ENCODE measurements at places on chromosomes 1 and 21. TPM values are rescaled to one million over a fixed set of nuclear protein-coding genes. Genes with fewer than 3 reads are reported as not detected.

GRCh38 chr1:15863156-15863901 lies 15.8 kb downstream of the SPEN start:
- DNase-seq = no peak

DNA sequence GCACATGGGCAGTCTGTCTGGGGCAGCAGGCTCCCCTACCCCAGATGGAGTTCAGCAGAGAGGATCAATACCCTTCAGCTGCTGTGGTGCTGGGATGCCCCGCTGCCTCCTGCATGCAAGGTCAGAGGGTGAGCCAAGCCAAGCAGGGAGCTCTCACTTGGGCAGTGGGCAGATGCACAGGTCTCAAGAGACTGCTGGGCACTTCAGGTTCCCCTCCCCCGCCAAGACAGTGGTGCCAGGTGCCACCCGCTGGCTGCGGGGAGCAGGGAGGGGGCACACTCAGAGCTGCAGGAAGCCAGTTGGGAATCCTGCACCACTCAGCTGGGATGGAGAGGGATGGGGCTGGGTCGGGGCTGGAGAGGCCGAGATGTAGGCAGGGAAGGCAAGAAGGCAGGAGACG lies 15.8 kb upstream of the EVA1B start:
- DNase-seq = no peak

The LCE6A gene
- not detected for total RNA-seq

GRCh38 chr1:10007169-10007568 lies 10.1 kb downstream of the RBP7 start:
- no peak for DNase-seq

DNA sequence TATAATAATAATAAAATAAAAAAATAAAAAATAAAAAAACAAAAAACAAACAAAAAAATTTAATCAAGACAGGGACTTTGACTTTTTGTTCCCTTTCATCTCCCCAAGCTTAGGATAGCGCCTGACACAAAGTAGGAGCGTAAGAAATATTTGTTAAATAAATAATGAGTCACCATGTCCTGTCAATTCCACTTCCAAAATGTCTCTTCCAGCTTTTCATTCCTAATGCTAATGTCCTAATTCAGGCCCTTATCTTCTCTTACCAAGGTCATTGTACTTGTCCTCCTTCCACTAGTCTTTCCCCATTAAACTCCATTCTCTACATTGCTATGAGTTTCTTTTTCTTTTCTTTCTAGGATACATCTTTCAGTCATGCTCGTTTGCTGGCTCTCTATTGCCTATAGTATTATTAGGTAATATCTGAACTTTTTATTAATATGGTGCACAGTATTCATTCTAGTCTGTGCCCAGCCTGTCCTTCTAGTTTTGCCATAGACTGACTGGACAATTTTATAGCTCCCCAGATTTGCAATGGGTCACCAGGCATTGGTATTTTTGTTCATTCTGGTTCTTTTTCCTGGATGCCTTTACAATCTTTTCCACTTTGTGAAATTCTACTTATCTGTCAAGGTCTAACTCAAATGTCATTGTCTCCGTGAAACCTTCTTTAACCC lies 11.4 kb downstream of the NEXN start:
- DNase-seq = no peak

GRCh38 chr1:57500136-57500830 lies 76.4 kb upstream of the DAB1 start:
- no peak for DNase-seq

The NEGR1 gene
- total RNA-seq = 85.5 TPM

DNA sequence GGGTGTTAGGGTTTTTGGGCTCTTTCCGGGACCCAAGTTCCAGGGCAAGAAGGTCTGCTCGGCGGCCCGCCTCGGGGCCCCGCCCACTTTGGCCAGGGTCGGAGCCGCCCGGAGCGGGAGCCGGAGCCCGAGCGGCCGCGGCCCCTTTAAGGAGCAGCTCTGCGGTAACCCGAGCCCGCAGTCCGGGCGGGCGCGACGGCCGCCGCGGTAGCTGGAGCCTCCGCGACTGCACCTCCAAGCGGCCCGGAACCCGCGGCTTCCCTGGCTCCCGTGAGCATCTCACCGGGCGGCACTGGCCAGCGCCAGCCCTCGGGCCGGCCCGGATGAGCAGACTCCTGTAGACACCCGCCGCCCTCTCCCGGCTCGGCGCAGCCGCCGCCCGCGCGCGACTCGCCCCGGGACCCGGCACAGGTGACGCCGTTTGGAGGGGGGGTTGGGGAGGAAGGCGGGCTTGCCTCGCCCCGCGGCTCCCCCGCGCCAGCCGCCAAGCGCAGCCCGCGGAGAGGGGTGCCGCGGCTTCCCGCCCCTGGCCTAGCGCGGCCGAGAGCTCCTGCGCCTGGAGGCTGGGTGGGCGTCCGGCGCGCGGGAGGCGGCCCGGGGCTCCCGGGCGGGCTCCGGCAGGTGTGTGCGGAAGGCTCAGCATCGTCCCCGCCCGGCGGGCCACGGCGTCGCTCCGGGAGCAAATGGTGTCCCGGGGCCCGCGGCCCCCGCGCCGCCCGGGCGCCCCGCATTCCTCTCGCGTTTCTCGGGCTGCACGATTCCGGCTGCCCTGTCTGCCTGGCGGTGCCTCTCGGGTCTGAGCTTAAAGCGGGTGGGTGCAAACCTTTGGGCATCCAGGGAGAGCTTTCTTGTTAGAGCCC lies at the start of gene TLCD4:
TSS of gene TLCD4 (plus strand) at position 149 of the 860 bp plus-strand sequence. CDS start 26,547 bp downstream, outside the sequence.
- peak; percentile 72 for DNase-seq

DNA sequence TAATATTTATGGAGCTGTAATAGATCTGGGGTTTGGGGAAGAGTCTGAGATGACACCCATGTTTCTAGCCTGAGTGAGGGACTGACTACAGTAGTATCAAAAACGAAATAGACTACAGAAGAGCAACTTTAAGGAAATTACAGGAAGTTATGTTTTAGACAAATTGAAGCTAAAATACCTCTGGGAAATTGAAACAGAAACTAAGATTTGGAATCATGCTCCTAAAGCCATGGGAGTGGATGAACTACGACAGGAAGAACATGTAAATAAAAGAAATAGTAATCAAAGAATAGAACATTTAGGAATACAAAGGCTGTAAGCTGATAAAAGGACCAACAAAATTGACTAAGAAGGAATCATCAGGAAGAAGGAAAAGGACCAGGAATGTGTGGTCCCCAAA lies 68.9 kb downstream of the KIAA0319L start:
- DNase-seq = no peak

The FHAD1 gene
- 3.1 TPM for total RNA-seq

The LRRIQ3 gene
- total RNA-seq = 0.49 TPM

The KCNC4 gene
- total RNA-seq = 15.6 TPM

The LCE3D gene
- not detected for total RNA-seq

DNA sequence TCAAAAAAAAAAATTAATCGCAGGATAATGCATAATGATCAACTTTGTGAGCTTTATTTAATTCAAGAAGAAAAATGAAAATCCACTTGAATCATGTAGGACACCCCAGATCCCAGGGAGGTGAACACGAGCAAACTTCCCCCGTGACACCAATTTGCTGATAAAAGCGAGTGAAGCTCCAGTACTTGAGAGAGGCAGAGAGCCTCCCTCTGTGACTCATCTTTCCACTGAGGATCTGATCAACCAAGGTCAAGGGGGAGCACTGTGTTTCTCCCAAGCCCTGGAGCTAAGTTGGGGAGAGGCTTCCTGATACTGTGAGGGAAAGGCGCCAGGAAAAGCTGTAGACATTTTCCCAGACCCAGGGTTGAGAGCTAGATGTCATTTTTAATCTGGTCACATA lies 160.9 kb downstream of the SLC44A5 start:
- DNase-seq = no peak

The CLIC6 gene
- 4.7 TPM for total RNA-seq

- no peak for DNase-seq
These were observed 34.2 kb downstream of the RAP1GAP start for GRCh38 chr1:21634806-21635535.

DNA sequence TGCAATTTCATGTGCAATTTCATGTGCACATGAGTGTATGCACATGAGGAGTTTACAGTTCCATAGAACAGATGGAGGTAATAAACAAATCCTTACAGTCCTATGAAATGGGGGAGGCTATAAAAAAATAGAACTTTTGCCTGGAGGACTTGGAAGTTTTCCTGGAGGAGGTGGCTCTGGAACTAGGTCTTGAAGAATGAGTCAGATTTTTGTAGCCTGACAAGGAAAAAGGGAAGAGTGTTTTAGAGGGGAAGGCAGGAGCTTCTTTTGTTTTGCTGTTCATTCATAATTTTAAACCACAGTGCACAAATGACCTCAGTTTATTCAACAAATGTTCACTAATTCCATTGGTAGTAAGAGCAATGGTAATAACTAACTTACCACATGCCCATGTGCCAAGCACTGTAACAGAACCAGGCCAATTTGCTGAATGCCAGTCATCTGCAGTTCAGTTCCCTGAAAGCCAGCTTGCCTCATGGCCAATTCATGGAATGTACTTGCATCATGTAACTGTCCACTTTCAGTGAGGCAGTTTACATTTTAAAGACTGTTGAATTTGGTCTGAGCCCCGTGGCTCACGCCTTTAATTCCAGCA lies 2.7 kb downstream of the DIO1 start:
- DNase-seq = no peak

DNA sequence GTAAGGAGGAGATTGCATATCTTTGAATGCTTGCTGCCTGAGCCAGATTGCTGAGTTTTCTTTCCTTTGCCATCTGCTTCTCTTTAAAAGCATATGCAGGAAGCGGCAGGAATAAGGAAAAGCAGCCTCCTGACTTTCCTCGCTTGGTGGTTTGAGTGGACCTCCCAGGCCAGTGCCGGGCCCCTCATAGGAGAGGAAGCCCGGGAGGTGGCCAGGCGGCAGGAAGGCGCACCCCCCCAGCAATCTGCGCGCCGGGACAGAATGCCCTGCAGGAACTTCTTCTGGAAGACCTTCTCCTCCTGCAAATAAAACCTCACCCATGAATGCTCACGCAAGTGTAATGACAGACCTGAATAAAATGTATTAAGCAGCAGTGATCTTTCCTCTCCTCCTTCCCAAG lies 1.5 kb downstream of the CORT start:
- no peak for DNase-seq

DNA sequence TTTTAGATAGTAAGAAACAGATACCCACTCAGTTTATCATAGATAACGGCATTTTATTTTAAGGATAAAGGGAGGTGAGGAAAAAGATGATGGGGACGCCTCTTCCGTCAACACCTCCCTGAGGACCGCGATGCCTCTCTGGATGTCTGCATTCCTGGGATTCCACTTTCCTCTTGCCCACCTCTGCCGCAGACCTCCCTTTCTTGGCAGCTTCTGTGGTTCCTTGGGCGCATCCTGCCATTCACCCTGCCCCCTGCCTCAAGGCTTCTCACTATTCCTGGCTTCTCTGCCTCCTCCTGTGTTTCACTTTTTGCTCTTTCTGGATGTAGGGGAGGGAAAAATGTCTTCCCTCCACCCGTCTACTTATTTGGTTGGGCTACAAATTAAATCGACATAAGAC lies 19.9 kb downstream of the HUNK start:
- no peak for DNase-seq

- DNase-seq = no peak
These were observed 109.1 kb downstream of the HHAT start for GRCh38 chr1:210437781-210438180.

The MSH4 gene
- total RNA-seq = 1.6 TPM

The NUF2 gene
- total RNA-seq = 0.49 TPM

- DNase-seq = no peak
These were observed 28.2 kb downstream of the CTNNBIP1 start for GRCh38 chr1:9881838-9882249.

DNA sequence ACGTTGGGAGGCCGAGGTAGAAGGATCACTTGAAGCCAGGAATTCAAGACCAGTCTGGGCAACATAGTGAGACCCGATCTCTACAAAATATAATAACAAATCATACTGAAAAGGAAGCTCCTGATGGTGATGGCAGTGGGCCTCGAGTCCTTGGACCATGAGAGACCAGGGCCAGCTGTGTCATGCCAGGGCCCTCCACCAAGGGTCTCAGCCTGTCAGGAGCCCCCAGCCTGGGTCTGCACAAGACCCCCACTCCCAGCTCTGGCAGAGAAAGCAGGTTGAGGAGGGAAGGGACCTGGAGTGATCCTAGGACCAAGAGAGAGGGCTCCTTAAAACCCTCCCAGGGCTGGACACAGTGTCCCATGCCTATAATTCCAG lies 6.7 kb upstream of the CTRC start:
- DNase-seq = no peak

- no peak for DNase-seq
These were observed 28.3 kb downstream of the DEGS1 start for GRCh38 chr1:224211206-224211962.

DNA sequence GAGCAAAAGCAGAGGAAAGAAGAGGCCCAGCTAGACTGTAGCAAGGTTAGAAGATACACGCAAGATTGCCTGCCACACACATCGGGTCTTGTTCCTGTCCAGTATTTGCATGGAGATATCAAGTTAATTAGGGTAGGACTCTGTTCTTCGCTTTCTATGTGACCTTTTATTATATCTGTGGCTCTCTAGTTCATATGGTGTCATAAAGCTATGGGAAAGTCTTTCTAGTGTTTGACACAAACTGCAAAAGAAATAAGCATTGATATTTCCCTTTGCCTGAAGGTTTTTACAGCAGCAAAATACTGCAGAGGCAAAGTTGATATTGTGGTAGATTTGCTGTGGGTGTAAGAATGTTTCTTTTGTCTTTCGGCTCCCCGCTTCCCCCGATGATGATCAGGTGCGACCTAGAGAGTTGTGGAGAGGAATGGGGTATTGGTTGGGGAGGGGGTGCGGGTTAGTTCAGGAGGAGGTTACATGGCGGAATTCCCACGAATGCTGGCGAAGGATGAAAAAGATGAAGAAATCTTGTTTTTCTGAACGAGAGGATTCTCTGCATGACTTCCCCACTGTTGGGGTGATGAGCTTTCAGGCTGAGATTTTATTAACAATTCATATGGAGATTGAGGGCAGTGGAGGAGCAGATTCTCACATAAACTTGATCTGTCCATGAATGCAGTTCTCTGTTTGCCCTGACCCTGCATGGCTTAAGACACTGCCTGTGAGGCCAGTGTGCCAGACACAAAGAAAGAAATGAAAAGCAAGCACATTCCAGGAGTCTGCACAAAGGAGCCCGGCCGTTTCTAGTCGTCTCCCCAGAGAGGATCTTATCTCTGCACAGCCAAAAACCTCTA lies 550.2 kb downstream of the USP25 start:
- peak; percentile 65 for DNase-seq

DNA sequence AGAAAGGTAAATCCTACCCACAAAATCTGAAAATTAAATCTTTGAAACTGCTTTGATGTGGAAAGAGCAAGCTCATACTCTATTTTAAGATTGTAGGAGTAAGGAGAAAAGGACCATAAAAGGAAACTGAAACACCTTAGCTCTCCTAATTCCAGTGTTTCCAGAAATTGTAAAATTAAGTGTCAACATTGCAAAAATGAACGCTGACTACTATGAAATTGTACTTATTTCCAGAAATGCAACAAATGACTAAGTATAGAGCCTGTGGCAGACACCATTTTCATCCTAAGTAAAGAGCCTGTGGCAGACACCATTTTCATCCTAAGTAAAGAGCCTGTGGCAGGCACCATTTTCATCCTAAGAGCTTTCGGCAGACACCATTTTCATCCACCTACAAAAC lies 6.9 kb upstream of the SIPA1L2 start:
- no peak for DNase-seq

GRCh38 chr1:3121401-3122210 lies 52.6 kb downstream of the PRDM16 start:
- DNase-seq = no peak

Data from sciatic nerve (tissue), 2 donors.